ENCODE measurements at places on chromosomes 3 and 15.

DNA sequence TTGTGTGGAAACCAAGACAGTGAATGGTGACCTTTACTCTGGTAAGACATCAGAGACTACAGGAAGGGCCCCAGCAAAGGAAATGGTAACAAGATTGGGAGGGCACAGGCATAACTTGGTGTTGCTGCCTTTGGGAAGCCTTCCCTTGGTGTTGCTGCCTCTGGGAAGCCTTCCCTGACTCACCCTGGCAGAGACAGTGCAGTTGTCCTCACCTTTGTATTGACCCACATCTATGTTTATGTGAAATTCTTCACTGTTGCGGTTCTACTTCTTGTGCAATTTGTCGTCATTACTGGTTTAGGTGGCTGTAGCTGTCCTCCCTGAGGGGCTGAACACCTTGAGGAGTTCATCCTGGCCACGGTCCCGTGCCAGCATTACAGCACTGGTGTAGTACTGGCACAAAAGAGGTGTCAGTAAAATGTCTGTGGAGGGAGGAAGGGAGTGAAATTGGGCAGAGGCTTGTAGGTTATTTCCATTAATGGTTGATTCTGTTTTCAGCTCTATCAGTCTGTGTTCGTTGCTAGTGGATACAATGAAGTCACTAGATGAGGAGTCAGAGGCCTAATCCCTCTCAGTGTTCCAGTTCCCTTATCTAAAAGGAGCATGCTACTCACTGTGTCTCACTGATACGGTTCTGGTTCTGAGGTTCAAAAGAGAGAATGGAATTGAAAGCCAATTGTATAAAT lies 21.6 kb downstream of the IFT122 start:
- peak; percentile 27 for DNase-seq

DNA sequence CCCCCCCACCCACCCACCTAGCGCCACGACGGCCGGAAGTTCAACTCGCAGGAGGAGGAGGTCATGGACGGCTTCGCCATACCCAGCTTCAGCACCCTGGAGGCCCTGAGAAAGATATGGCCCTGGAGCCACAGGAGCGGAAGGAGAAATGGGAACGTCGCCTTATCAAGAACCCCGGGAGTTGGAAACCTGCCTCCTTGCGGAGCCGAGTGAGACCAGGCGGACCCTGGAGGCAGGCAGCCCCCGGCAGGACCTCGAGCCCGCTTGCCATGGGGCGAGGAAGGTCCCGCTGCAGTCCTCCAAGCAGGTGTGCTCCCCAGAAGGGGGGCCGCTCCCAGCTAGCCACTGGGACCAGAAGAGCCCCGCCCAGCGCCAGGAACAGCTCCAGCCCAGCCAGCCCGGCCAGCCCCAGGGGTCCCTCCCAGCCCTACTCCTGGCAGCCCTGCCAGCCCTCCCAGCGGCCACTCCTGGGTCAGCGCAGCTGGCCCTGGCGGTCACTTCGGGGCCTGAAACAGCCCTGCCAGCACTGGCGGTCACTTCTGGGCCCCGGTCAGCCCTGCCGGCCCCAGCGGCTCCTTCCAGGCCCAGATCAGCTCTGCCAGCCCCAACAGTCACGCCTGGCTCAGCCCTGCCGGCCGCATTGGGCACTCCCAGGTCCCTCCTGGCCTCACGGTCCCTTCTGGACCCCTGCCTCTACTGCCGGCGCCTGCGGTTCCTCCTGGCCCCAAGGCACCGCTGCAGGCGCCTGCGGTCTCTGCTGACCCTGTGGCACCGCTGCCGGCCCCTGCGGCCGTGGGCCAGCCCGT lies 10.3 kb upstream of the ROPN1B start:
- DNase-seq, result no peak

- no peak for DNase-seq
Measured at GRCh38 chr15:59313641-59314332, 58.9 kb downstream of the MYO1E start.

DNA sequence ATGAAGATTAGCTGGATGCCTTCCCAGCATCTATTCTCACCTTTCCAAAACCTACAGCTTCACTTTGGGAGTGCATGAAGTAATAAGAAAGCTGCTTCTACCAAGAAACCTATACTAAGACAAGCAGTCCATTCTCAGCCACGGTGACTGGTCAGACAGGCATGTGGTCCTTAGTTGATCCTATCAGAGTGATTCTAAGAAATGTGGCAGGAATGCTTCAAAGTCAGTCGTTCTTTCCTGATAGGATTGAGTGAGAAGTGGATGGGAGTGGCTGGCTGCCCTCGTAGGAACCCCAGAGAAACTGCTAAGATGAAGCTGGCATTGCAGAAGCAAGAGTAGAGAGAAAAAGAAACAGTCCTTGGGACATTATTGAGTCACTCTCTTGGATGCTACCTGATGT lies 16.6 kb downstream of the FOXB1 start:
- no peak for DNase-seq

DNA sequence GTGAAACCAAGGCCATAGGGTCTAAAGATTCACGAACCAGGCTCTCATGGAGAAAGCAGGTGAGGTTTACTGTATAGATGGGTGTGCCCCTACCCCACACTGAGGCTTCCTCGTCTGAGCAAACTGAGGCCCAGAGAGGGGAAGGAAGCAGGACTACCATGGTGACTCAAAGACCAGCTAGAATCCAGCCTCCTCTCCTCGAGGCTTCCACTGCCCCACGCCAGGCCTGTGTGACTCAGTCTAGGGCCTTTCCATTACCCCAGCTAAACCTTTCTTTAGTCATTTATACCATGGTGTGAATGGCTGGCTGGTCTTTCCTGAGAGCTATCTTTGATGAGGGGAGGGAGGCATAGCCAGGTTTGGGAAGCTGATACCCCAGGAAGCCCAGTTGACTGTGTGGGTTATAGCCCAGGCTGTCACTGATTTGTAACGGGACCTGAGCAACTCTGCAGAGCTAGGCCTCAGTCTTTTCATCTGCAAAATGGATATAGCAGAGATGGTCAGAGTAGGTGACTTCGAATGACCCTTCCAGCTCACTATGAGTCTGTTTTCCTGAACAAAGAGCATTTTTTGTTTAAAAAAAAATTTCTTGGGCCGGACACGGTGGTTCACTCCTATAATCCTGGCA lies 3.0 kb upstream of the RHO start:
- peak; percentile 81 for DNase-seq

GRCh38 chr15:40121911-40122638 lies 13.4 kb upstream of the BMF start:
- no peak for DNase-seq

- DNase-seq, result no peak
Measured at GRCh38 chr15:44706946-44707636, 4.0 kb downstream of the PATL2 start.

DNA sequence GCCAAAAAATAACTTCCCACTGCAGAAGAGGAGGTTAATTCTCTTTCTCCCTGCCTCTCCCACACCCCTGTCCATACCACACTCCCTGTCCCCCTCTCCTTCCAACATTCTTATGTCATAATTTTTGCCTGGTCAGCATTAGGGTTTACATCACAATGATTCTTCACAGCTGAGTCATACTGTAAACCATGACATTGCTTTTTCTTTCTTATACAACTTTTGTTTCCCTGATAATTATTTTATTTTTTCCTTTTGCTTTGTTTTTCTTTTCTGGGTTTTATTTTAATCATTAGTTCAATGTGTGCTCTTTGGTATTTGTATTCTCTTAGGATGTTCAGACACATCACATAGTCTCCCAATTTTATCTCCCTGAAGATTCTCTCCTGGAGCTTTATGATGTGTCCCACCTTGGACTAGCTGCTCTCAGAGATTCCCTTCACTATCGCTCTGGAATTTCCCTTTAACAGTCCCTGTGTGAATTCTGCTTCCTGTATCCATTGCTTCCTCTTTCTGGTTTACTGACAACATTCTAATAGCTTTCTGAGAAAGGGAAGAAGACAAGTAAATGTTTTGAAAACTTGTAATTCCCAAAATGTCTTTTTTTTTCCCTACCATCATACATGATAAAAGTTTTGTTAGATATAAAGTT lies 70.7 kb downstream of the SOX2 start:
- peak; percentile 36 for DNase-seq
